Heart right ventricle (tissue), 16 donors: ENCODE measurements at places on chromosomes 1 and 21.

- no peak for DNase-seq
Measured at GRCh38 chr1:36109041-36109679, 15.9 kb downstream of the COL8A2 start.

GRCh38 chr1:35845766-35846165 is 37.2 kb upstream of the AGO1 start:
- DNase-seq, result no peak

- no peak for DNase-seq
Measured at GRCh38 chr21:27359141-27359540, 392.3 kb upstream of the ADAMTS5 start.

GRCh38 chr21:46052703-46053651 is 44.9 kb upstream of the COL6A2 start:
- DNase-seq, result no peak

- DNase-seq, result no peak
Measured at GRCh38 chr1:197955486-197956394, 38.6 kb downstream of the LHX9 start.

DNA sequence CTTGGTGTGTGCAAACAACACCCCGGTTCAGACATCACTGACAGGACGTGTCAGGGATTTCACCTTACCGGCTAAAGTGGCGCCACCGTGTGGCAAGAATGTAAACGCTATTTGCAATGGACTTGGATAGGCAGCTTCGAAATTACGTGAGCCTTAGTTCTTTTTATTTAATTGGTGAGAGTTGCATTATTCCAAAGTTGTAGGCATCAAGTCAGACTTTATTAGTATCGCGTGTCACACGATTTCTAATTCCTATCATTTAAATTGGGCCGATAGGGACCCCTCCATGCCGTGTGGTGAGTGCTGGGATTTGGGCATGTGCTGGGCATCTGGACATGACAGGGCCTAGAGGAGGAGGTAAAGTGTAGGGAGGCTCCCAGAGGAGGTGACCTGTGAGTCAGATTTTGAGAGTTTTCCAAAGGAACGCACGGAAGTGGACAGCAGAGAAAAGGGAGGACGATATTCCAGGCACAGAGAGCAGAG is 14.5 kb upstream of the CPT2 start:
- DNase-seq, result peak; percentile 81

DNA sequence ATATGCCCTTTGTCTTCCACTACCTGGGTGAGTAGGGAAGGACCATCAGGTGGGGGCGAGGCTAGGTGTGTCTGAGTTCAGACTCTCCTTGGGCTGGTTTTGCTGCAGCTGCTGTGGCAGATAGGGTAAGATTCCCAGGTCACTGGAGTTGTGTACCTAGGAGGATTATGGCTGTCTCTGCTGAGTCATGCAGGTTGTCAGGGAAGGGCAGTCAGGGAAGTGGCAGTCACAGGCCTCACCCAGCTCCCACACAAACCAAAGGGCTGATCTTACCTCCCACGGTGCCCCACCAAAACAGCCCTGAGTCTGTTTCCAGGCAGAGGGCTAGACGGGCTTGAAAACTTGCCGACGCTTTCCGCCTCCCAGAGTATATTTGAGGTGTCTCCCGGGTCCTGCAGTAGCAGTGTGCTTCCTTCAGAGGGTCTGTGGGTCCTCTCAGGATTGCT is 201.6 kb upstream of the PLXNA2 start:
- DNase-seq, result no peak

GRCh38 chr1:93992954-93993353 is 83.7 kb upstream of the GCLM start:
- DNase-seq, result no peak

DNA sequence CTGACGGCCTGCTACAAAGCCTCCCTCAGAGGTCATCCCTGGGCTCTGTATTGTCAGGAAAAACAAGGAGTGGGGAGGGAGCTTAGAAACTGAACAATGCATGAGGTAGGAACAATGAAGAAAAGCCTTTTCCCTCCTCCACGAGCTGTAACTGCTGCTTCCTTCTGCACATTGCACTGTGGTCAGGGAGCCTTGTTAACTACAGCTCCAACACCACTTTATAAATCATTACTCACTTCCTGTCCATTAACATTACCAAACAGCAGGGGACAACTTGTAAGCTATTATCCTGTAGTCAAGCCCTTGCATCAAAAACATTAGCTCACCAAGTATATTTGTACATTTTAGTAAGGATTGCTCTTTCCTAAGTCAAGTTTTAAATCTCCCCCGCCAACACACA is 336.0 kb upstream of the NR5A2 start:
- no peak for DNase-seq

GRCh38 chr1:80218112-80218511 is 1211.6 kb upstream of the ADGRL4 start:
- no peak for DNase-seq

DNA sequence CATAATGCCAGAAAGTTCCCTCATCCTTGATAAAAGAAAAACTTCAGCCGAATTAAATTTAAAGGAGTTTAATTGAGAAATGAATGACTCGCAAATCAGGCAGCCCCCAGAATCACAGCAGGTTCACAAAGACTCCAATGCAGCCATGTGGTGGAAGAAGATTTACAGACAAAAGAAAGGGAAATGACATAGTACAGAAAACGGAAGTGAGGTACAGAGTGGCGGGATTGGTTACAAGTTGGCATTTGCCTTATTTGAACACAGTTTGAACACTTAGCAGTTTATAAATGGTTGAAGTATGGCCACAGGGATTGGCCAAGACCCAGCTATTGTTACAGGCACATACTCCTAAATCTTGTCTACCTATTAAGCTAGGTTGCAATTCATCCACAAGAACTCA is 46.6 kb downstream of the HIVEP3 start:
- DNase-seq, result no peak

DNA sequence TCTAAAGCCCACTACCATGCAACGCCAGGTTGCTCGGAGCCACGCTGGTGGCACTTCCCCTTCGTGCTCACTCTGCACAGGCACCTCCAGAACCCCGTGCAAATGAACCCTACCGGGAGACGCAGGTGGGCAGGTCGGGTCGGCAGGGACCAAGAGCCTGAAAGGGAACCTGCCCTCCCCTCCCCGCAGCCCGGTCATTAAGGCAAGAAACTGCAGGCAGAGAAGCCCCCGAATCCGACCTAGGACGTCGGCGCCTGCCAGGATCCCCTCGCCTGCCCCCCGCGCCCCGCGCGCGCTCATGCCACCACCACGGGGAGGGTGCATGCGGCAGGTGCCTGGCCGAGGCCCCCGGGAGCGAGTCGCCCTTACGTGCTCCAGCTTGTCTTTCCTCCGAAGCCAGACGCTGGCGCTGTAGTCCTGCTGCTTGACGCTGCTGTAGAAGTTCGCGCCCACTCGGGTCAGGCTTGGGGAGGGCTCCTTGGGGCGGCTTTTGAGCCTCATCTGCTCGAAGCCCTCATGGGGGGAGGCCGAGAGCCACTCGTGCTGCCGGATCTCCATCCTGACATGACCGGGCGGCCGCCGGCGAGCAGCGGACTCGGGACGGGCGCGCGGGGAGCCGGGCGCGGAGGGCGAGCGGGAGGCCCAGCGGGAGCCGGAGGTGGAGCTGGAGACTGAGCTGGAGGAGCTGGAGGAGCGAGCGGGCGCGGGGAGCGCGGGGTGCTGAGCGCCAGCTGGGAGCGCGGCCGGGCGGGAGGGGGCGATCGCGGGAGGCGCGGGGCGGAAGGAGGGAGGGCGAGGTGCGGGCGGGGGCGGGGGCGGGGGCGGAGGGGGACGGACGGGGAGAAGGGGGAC is 552 bp downstream of the PLD5 start:
- no peak for DNase-seq

DNA sequence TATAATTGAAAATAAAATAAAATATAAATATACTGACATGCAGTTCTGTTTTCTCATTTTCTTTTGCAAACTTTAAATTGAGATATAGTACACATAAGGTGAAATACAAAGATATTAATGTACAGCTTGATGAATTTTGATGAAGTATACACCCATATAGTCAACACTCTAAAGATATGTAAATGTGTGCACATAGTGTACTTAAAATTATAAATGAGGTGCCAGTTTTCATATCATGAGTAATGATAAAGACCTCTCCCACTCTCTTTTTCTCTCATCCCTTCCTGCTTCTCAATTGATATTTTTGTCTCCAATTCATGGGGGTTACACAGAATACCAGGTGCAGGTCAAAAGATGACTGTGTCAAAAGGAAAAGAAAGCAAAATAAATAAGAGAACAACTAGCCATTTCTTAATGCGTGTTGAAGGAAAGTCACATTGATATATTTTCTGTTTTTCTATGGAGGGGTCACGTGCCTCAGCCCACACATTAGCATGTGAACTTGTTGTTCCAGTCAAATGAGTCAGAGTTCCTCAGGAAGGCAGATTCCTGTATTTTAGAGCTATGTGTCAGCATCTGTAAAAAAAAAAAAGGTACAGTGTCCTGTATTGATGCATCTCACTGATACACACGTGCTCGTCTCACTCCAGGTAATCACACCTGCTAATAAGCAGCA is 64.3 kb upstream of the HOOK1 start:
- no peak for DNase-seq

DNA sequence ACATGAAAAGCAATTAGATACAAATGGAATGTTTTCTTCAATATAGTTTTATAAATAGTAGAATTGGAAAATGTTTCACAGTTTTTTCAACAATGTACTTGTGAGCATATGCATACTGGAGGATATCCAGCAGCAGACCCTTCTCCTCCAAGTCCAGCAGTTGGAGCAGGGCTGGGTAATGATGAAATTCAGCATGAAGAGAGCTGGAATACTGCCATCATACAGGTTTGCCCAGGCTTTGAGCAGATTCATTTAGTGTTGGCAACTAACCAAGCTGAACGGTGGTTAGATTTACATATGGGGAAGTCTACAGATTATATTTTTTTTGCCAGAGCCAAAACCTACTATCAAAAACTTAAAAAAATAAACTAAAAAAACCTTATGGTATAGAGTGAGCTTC is 38.3 kb downstream of the WDR3 start:
- DNase-seq, result no peak

DNA sequence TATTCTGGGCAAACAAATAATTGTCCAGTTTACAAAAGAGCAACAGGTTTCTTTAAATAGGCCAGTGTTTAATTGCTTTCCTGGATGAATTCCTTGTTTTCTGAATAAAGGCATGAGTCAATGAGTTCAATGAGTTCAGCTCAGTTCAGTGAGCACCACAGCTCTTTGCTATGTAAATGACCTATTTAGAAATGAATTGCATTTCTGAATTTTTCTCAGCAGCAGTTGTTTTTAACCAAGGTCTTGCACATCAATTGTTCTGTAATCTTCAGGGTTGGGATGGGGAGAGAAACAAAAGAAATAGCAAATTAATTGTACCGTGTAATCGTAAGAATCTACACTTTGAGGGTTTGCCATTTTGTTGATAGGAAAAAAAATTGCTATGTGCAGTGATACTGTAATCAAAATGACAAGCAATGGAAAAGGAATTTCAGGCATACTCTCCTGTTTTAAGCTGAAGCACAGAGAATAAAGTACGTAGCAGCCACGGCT is 45.7 kb downstream of the MIS18A start:
- DNase-seq, result no peak

DNA sequence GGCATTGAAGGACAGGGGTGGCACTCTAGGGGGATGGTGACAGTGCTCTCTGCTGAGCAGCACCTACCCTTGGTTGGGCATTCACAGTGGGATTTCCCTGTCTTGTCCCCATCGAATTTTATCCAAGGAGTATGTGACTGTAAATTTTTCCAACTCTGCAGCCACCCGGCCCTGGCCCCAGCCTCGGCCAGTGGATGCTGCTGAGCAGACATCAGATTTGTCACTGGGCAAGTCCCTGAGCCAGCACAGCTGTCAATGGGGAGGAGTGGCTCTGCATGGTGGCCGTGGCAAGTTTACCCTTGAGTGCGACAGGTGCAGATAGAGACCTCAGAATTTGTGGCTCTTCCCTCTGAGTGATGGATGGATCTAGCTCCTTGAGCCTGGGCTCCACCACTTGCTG is 240.2 kb upstream of the CSF3R start:
- DNase-seq, result no peak

- DNase-seq, result no peak
Measured at GRCh38 chr1:226798427-226799411, 59.6 kb upstream of the ITPKB start.

DNA sequence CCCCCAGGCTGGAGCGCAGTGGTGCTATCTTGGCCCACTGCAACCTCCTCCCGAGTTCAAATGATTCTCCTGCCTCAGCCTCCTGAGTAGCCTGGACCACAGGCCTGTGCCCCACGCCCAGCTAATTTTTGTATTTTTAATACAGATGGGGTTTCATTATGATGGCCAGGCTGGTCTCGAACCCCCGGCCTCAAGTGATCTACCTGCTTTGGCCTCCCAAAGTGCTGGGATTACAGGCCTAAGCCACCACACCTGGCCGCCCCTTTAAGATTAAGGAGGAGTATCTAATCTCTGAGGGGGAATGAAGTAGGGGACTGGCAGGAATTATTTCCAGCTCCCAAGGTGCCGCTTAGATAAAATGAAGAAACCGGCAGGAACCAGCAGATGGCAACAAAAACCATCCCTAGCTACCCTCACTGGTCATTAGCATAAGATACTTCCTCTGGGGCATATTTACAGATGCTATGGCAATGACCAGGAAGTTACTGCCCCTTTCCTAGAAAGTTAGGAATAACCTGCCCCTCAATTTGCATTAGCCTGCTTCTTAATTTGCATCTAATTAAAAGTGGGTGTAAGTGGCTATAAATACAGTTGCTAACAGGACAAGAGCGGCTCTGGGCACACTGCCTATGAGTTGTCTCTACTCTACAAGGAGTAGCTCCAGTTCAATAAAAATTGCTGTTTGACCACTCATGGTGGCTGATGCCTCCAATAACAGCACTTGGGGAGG is 7.1 kb upstream of the NSUN4 start:
- DNase-seq, result no peak

- DNase-seq, result no peak
Measured at GRCh38 chr1:206902702-206903101, 5.5 kb downstream of the IL24 start.

- DNase-seq, result no peak
Measured at GRCh38 chr1:168057921-168058320, 78.8 kb downstream of the GPR161 start.

DNA sequence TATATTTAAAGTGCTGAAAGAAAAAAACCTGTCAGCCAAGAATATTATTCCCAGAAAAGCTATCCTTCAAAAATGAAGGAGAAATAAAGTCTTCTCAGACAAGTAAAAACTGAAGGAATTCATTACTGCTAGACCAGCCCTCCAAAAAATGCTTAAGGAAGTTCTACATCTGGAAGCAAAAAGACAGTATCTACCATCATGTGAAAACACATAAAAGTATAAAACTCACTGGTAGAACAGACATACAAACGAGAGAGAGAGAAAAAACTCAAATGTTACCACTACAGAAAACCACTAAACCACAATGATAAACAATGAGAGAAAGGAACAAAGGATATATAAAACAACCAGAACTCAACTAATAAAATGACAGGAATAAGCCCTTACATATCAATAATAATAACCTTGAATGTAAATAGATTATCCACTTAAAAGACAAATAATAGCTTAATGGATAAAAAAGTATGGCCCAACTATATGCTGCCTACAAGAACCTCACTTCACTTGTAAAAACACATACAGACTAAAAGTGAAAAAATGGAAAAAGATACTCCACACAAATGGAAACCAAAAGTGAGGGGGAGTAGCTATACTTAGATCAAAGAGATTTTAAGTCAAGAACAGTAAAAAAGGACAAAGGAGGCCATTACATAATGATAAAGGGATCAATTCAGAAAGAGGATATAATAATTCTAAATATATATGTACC is 22.0 kb downstream of the NSL1 start:
- no peak for DNase-seq
